ENCODE measurements at places on chromosomes 7 and 10. TPM values are rescaled to one million over a fixed set of nuclear protein-coding genes. Genes with fewer than 3 reads are reported as not detected.

DNA sequence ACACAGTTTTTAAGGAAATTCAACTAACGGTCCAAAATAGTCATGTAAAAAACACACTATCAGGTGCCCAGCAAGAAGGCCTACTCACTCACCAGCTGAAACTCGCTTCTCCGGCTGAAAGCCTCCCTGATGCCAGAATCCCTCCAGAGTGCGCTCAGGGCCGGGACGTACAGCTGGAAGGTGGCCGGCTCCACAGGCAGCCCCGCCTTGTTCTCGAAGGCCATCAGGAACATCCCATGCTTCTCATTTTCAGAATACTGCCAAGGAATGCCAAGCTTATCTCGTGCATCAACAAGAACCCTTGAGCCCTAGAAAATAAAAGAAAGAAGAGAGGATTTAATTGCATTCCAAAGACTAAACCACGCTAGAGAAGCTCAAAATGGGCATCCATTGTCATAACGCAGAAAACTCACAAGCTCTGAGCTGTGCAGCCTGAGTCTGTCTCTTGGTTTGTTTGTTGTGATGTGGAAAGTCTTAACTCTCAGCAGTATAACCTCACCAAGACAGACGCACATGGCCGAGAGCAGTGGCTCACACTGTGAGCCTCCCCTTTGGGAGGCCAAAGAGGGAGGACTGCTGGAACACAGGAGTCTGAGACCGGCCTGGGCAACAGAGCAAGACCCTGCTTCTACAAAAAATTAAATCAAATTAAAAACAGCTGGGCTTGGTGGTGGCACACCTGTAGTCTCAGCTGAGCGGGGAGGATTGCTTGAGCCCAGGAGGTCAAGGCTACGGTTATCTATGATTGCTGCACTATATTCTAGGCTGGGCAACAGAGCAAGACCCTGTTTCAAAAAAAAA lies 49.1 kb downstream of the GNA12 start:
- H3K36me3 ChIP-seq, result peaks cover 24% of the 10 kb centered on the region
- DNase-seq, result no peak
- no peaks in the 10 kb centered on the region for H3K4me1 ChIP-seq
- no peaks in the 10 kb centered on the region for H3K27me3 ChIP-seq

DNA sequence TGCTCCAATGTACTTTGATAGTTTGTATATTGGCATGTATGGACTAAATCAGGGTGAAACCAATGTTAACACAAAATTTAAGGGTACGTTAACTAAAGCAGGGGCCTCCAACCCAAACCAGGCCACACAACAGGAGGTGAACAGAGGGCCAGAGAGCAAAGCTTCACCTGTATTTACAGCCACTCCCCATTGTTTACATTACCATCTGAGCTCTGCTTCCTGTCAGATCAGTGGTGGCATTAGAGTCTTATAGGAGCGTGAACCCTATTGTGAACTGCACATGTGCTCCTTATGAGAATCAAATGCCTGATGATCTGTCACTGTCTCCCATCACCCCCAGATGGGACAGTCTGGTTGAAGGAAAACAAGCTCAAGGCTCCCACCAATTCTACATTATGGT lies 62.0 kb upstream of the SCIN start:
- no peaks in the 10 kb centered on the region for H3K4me1 ChIP-seq
- no peaks in the 10 kb centered on the region for H3K36me3 ChIP-seq
- no peak overlapping the region for H3K27ac ChIP-seq
- no peak for DNase-seq

GRCh38 chr10:119616882-119617570 lies 20.3 kb upstream of the TIAL1 start:
- no peaks in the 10 kb centered on the region for H3K27me3 ChIP-seq
- DNase-seq, result no peak
- H3K27ac ChIP-seq, result no peak overlapping the region
- no peaks in the 10 kb centered on the region for H3K4me1 ChIP-seq
- H3K36me3 ChIP-seq, result no peaks in the 10 kb centered on the region
- no peak overlapping the region for H3K4me3 ChIP-seq

GRCh38 chr7:13802651-13803050 lies 186.8 kb downstream of the ETV1 start:
- no peaks in the 10 kb centered on the region for H3K36me3 ChIP-seq
- H3K27me3 ChIP-seq, result no peaks in the 10 kb centered on the region
- H3K27ac ChIP-seq, result no peak overlapping the region
- no peak overlapping the region for H3K4me3 ChIP-seq

GRCh38 chr7:106057962-106058927 lies 53.9 kb downstream of the SYPL1 start:
- peaks cover 7% of the 10 kb centered on the region for H3K4me1 ChIP-seq
- no peaks in the 10 kb centered on the region for H3K36me3 ChIP-seq
- H3K4me3 ChIP-seq, result no peak overlapping the region
- no peak overlapping the region for H3K27ac ChIP-seq
- peak; percentile 83 for DNase-seq

- no peaks in the 10 kb centered on the region for H3K27me3 ChIP-seq
- no peak overlapping the region for H3K27ac ChIP-seq
- no peak for DNase-seq
- peaks cover 32% of the 10 kb centered on the region for H3K36me3 ChIP-seq
Measured at GRCh38 chr10:89217057-89217990, 10.2 kb upstream of the CH25H start.

- DNase-seq, result no peak
- H3K36me3 ChIP-seq, result no peaks in the 10 kb centered on the region
- no peak overlapping the region for H3K27ac ChIP-seq
- H3K27me3 ChIP-seq, result peaks cover 62% of the 10 kb centered on the region
- H3K4me3 ChIP-seq, result no peak overlapping the region
- H3K4me1 ChIP-seq, result peaks cover 12% of the 10 kb centered on the region
Measured at GRCh38 chr10:133326745-133327650, 9.7 kb downstream of the CALY start.

DNA sequence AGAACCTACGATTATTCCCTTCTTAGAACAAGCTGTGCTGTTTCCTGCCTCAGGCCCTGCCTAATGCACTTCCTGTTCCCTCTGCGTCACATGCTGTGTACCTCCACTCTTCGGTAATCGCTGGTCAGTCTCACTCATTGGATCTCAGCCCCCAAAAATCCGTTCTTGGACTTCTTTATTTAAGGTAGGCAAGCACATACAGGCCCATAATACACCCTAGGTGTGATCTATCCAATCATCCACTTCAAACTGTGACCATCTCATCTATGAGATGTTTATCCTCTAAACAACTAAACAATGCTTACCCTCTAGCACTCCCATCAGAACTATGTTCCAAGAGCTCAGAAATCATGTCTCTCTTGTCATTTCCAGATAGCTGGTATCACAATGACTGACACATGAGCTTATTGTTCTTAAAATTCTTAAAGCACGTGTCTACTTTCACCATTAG lies 83.9 kb downstream of the CADPS2 start:
- H3K36me3 ChIP-seq, result no peaks in the 10 kb centered on the region
- no peak for DNase-seq
- no peaks in the 10 kb centered on the region for H3K27me3 ChIP-seq
- peak overlapping the region; percentile 61 for H3K27ac ChIP-seq
- no peak overlapping the region for H3K4me3 ChIP-seq

GRCh38 chr7:117048882-117049281 lies 95.6 kb downstream of the ST7 start:
- H3K4me1 ChIP-seq, result peaks cover 12% of the 10 kb centered on the region
- H3K27ac ChIP-seq, result no peak overlapping the region
- DNase-seq, result no peak
- no peak overlapping the region for H3K4me3 ChIP-seq
- no peaks in the 10 kb centered on the region for H3K27me3 ChIP-seq
- no peaks in the 10 kb centered on the region for H3K36me3 ChIP-seq

- H3K27ac ChIP-seq, result no peak overlapping the region
- no peak overlapping the region for H3K4me3 ChIP-seq
- no peaks in the 10 kb centered on the region for H3K4me1 ChIP-seq
- H3K36me3 ChIP-seq, result no peaks in the 10 kb centered on the region
Measured at GRCh38 chr10:36494371-36494770, 631.0 kb upstream of the ANKRD30A start.

GRCh38 chr7:151825721-151826120 lies 51.2 kb downstream of the PRKAG2 start:
- peaks cover 9% of the 10 kb centered on the region for H3K4me1 ChIP-seq
- no peaks in the 10 kb centered on the region for H3K27me3 ChIP-seq
- DNase-seq, result no peak
- no peak overlapping the region for H3K4me3 ChIP-seq
- H3K36me3 ChIP-seq, result no peaks in the 10 kb centered on the region

DNA sequence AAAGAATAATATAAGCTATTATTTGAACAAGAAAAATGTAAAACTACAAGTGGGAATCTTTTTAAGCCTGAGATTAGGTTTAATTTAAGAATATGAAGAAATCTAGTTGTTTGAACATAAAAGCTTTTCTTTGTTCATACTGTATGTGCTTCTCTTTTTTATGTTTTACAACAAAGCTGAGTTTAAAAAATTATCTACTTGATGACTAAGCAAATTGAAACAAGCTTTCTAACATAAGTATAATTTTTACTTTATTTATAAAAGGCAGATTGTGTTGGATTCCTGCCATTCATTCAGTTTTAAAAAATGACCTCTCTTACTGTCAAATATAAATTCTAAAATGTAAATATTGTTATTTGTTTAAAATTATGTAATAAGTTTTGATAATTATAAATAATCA lies 958.2 kb downstream of the DNAJB9 start:
- no peaks in the 10 kb centered on the region for H3K27me3 ChIP-seq
- H3K27ac ChIP-seq, result no peak overlapping the region
- no peaks in the 10 kb centered on the region for H3K36me3 ChIP-seq
- no peak for DNase-seq

PRPS1L1 gene
- not detected for total RNA-seq

GRID2IP gene
- 0.46 TPM for total RNA-seq

STAG3 gene
- 2.3 TPM for total RNA-seq

COL13A1 gene
- total RNA-seq, result 13.5 TPM

CCDC7 gene
- 23.6 TPM for total RNA-seq

ZNF425 gene
- 1.4 TPM for total RNA-seq

WEE2 gene
- total RNA-seq, result not detected

All from upper lobe of right lung (tissue), 1 donor.